Esophagus squamous epithelium (tissue), 5 donors: ENCODE measurements at places on chromosomes 4 and X. TPM values are rescaled to one million over a fixed set of nuclear protein-coding genes. Genes with fewer than 3 reads are reported as not detected.

AGTR2 gene
- total RNA-seq: not detected

TREX2 gene
- 1.4 TPM for total RNA-seq

GRCh38 chr4:166538491-166539005, 665.5 kb downstream of the TLL1 start:
- no peak overlapping the region for H3K4me3 ChIP-seq
- no peak for DNase-seq
- H3K27me3 ChIP-seq: no peaks in the 10 kb centered on the region
- no peaks in the 10 kb centered on the region for H3K36me3 ChIP-seq
- H3K27ac ChIP-seq: no peak overlapping the region

GRCh38 chrX:136635235-136635634, 12.7 kb upstream of the CD40LG start:
- H3K27me3 ChIP-seq: no peaks in the 10 kb centered on the region
- DNase-seq: no peak
- H3K4me1 ChIP-seq: no peaks in the 10 kb centered on the region
- no peaks in the 10 kb centered on the region for H3K36me3 ChIP-seq

AASDH gene
- total RNA-seq: 7.6 TPM

DNA sequence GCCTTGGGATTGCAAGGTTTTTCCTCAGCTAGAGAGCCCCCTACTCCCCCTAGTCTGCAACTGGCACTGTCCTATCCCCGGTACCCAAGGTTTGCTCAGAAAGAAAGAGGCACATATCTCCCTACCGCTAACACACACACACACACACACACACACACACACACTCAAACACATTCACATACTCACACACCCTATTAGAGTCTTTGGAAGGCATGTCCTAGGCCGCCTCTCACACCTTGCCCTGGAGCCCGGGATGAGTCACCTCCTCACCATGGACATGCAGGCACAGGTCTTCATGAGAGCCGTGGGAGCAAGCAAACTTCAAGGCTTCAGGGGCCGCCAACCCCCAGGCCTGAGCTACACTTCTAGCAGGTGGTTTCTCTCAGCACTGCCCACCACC, 49.2 kb downstream of the PJA1 start:
- no peak overlapping the region for H3K4me3 ChIP-seq
- no peaks in the 10 kb centered on the region for H3K27me3 ChIP-seq
- H3K4me1 ChIP-seq: no peaks in the 10 kb centered on the region
- DNase-seq: no peak
- peak overlapping the region; percentile 59 for H3K27ac ChIP-seq

PPP4R3C gene
- total RNA-seq: not detected

- no peak for DNase-seq
- H3K27ac ChIP-seq: peak overlapping the region; percentile 87
- H3K36me3 ChIP-seq: no peaks in the 10 kb centered on the region
Measured at GRCh38 chr4:184805462-184806228, 20.1 kb downstream of the ACSL1 start.

SPACA5 gene
- total RNA-seq: not detected

- no peaks in the 10 kb centered on the region for H3K4me1 ChIP-seq
- H3K27me3 ChIP-seq: no peaks in the 10 kb centered on the region
- H3K36me3 ChIP-seq: no peaks in the 10 kb centered on the region
- no peak overlapping the region for H3K27ac ChIP-seq
- H3K4me3 ChIP-seq: no peak overlapping the region
Measured at GRCh38 chr4:111074523-111075114, 451.7 kb upstream of the PITX2 start.

- H3K36me3 ChIP-seq: peaks cover 12% of the 10 kb centered on the region
- H3K27ac ChIP-seq: peak within 1 kb of the TSS; percentile 93
- peaks cover 49% of the 10 kb centered on the region for H3K4me1 ChIP-seq
- H3K4me3 ChIP-seq: peak within 1 kb of the TSS; percentile 94
Measured at GRCh38 chr4:173168396-173169177, at the start of gene GALNT7. Gene GALNT7, plus strand, starts transcription at chr4:173168811. Its CDS starts 25 bp downstream, at chr4:173168836.

CHRDL1 gene
- total RNA-seq: 18.5 TPM

DNA sequence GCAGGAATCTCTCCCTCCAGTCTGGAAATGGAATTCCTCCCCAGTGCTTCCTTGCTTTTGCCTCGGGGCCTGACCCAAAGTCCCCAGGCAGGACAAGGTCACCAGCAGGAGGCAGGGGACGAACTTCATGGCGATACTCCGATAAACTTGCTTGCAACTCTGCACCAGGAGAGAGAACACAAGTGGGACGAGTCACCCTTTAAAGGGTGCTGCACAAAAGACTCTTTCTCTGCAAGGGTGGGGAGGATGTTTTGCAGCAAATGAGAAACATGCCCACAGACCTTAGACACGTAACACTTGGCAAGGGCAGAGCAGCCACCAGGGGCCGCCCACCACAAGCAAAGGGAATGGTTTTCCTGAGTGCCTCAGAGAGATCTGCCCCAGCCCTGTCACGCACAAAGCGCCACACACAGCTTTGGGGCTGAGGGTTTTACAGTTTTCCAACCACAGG, at the start of gene FGFBP2:
Gene FGFBP2, minus strand, starts transcription at position 175 of the 451 bp plus-strand sequence. Its CDS starts 46 bp downstream, at position 129.
- no peak within 1 kb of the TSS for H3K27ac ChIP-seq
- no peaks in the 10 kb centered on the region for H3K4me1 ChIP-seq
- H3K27me3 ChIP-seq: no peaks in the 10 kb centered on the region

- H3K27me3 ChIP-seq: no peaks in the 10 kb centered on the region
- H3K27ac ChIP-seq: no peak overlapping the region
- H3K36me3 ChIP-seq: no peaks in the 10 kb centered on the region
- no peak overlapping the region for H3K4me3 ChIP-seq
- no peak for DNase-seq
Measured at GRCh38 chrX:40470830-40471429, 109.8 kb upstream of the ATP6AP2 start.

DNA sequence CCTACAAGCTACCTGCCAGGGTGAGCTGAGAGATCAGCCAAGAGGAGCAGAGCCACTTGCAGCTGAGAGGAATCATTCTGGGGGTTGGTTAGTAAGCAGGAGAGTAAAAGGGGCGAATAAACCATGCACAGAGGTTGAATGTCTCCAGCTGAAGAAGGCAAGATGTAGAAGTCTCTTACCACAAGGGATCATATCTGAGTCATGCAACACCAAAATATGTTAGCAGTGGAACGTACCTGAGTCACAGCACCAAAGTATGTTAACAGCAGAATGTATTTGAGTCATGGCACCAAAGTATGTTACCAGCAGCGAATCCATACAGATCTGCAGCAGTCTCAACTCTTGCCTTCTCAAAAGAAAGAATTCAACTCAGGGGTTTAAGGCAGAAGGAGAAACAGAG, 29.9 kb downstream of the C4orf51 start:
- H3K4me1 ChIP-seq: peaks cover 22% of the 10 kb centered on the region
- no peak overlapping the region for H3K4me3 ChIP-seq
- DNase-seq: no peak
- no peaks in the 10 kb centered on the region for H3K36me3 ChIP-seq
- H3K27ac ChIP-seq: no peak overlapping the region

GRCh38 chr4:57553728-57554127, 443.5 kb upstream of the IGFBP7 start:
- no peaks in the 10 kb centered on the region for H3K36me3 ChIP-seq
- no peak overlapping the region for H3K4me3 ChIP-seq
- no peaks in the 10 kb centered on the region for H3K27me3 ChIP-seq
- H3K4me1 ChIP-seq: no peaks in the 10 kb centered on the region
- no peak overlapping the region for H3K27ac ChIP-seq

UXT gene
- 48.9 TPM for total RNA-seq

- no peaks in the 10 kb centered on the region for H3K36me3 ChIP-seq
- H3K4me1 ChIP-seq: no peaks in the 10 kb centered on the region
- H3K4me3 ChIP-seq: no peak overlapping the region
- H3K27me3 ChIP-seq: no peaks in the 10 kb centered on the region
Measured at GRCh38 chrX:107880054-107880610, 54.5 kb downstream of the MID2 start.

GABRB1 gene
- not detected for total RNA-seq

DNA sequence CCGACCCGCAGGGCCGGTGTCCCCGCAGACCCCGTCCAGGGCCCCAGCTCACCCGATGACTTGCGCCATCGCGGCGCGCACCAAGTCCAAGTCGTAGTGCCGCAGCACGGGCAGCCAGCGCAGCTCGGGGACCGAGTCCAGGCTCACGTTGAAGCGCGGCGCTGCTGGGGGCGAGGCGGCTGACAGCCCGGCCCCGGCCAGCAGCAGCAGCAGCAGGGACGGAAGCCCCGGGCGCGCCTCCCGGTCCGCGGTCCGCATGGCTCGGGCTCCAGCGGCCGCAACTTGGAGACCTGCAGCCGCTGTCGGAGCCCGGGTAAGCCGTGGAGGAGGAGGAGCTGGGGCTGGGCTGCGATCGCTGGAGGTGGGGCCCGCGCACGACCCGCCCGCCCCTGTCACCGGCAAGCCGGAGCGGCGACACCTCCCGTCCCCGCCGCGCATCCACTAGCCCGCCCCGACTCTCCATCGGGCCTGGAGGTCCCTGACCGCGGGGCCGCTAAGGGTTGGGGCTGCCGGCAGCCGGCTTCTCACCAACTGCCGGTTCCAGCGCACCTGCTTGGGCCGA, at the start of gene NAAA:
Gene NAAA, minus strand, starts transcription at position 322 of the 562 bp plus-strand sequence. Its CDS starts 64 bp downstream, at position 258.
- peaks cover 16% of the 10 kb centered on the region for H3K4me1 ChIP-seq
- H3K36me3 ChIP-seq: no peaks in the 10 kb centered on the region
- peak within 1 kb of the TSS; percentile 88 for H3K27ac ChIP-seq
- no peaks in the 10 kb centered on the region for H3K27me3 ChIP-seq

DNA sequence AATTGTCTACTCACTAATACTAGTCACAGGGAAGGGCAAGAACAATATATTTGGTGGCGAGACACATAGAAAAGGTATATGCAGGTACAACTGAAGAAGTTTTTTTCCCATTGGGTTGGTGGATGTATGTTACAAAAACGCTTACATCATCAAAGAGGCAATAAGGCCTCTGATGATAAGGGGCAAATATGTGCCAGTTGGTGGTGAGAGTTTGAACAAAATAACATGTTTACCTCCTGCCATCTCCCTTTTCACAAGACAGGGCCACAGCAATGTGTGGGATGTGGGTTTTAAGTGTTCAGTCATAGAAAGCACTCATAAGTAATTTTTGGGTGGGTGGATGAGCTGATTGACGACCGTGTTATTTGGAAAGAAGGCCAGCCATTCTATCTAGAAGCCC, 41.7 kb downstream of the PAGE2 start:
- H3K4me3 ChIP-seq: no peak overlapping the region
- H3K27me3 ChIP-seq: no peaks in the 10 kb centered on the region
- H3K36me3 ChIP-seq: no peaks in the 10 kb centered on the region

CUL4B gene
- total RNA-seq: 30.1 TPM

GRCh38 chr4:113080624-113081023, 31.2 kb downstream of the ANK2 start:
- no peaks in the 10 kb centered on the region for H3K27me3 ChIP-seq
- no peaks in the 10 kb centered on the region for H3K36me3 ChIP-seq
- no peaks in the 10 kb centered on the region for H3K4me1 ChIP-seq
- no peak overlapping the region for H3K4me3 ChIP-seq
- DNase-seq: no peak

DNA sequence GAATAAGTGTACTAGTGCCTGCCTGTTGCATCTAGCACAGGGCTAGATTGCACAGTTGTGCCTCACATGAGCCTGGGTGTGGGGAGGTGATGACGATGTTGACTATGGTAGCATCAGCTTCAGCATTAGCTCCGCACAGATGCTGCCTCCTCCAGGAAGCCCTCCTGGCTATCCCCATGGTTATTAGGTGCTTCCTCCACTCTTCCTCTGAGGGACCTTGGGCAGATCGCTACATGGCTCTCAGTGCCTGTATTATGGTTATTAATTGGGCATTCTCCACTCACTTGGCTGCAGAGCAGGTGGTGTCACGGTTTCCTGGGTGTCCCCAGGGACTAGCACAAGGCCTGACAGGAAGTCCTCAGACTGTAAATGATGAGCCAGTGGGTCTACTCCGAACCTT, 325.6 kb downstream of the ARHGAP10 start:
- no peak overlapping the region for H3K4me3 ChIP-seq
- no peak overlapping the region for H3K27ac ChIP-seq
- H3K4me1 ChIP-seq: no peaks in the 10 kb centered on the region
- no peak for DNase-seq
- H3K27me3 ChIP-seq: no peaks in the 10 kb centered on the region
